ENCODE measurements at places on chromosomes 2 and 18.

DNA sequence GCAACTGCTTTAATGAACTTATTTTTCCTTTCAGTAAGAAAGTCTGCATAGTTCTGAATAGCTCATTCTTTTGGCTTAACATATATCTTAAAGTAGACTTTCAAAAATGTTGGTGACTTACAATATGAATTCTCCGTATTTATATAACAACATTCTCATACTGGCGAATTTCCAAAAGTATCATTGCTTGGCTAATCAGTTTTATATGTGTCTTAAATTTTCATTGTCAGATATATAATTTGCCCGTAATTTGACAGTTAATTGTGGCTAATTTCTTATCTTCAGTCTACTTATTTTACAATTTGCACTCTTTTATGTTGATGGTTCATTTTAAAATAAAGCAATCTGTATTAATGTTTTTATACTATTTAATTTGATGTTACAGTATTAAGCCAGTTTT, 144.9 kb downstream of the ATP9B start:
- DNase-seq: no peak

GRCh38 chr2:8515864-8516533, 165.9 kb upstream of the ID2 start:
- no peak for DNase-seq

GRCh38 chr18:22628795-22629510, 211.2 kb upstream of the CTAGE1 start:
- DNase-seq: no peak

- no peak for DNase-seq
These were observed 167.8 kb downstream of the BCL11A start for GRCh38 chr2:60385648-60386047.

DNA sequence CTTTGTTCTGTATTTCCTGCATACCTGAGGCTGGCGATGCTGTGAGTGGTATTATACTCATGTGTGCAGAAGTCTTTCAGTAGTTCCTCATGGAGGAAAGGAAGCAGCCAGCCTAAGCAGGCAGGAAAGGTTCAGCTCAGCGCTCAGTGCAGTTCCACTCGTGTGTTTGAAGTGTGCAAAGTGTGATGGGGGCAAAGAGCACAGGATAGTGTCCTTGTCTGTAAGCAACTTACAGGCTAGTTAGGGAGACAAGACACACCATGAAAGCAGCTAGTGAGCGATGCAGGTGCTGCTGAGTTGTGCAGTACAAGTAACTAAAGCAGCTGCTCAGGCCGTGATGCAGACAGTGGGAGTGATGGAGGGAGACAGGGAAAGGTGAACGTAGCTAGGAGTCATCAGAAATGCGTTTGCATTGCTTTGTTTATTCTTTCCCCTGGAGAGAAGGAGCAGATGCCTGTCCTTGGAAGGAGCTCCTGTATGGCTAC, 146.2 kb downstream of the LDLRAD4 start:
- no peak for DNase-seq

DNA sequence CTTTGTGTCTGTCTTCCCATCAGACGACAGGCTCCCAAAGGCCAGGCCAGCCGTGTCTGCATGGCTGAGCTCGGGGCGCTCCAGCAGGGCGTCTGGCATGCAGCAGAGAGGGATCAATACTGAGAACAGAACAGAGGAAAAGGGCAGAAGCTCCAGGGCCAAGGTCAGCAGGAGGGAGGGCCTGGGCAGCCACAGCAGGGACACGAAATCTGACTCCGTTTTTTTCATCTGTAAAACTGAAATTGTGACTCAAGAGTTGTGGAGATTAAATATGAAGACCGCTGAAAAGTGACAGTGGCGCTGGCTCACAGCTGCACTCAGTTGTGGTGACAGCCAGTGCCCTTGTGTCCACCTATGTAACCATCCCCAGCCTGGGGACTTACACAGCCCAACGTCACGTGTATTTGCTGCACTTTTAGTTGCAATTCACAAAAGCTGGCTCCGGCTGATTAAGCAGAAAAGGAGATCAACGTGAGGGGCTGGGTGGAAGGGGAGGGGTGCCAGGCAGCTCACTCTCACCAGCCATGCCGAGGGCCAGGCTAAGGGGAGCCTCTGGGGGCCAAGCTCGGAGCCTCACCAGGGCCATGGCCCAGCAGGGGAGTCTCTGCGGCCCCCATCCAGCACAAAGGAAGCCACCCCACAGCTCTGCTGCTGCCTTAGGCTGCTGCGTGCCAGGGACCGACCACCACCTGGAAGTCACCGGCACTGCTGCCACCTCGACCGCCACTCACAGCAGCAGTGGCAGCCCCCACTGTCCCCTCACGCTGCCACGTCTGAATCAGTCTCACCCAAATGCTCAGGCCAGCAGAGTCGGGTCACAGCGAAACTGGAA, 74.7 kb downstream of the EIPR1 start:
- DNase-seq: no peak

DNA sequence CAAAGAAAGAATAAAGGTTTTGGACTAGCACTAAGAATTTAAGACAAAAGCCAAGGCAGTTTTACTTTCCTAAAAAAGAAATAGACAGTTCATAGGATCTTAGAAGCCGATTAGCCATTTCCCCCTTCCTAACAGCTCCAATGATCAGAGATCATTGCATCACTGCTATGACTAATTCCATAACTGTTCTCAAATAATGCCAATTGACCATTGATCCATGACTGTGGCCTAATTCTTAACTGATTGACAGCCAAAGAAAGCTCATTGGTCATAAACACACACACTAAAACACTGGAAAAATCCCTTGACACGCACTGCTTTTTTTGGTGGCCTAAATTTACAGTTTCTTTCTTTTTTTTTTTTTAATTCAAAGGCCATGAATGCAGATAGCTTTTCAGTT, 345.0 kb upstream of the ACVR2A start:
- no peak for DNase-seq

- no peak for DNase-seq
These were observed 113.3 kb downstream of the MYCN start for GRCh38 chr2:16053437-16054257.

- no peak for DNase-seq
These were observed 64.0 kb downstream of the MEMO1 start for GRCh38 chr2:31946838-31947237.
